ENCODE measurements at places on chromosomes 6 and 20.

DNA sequence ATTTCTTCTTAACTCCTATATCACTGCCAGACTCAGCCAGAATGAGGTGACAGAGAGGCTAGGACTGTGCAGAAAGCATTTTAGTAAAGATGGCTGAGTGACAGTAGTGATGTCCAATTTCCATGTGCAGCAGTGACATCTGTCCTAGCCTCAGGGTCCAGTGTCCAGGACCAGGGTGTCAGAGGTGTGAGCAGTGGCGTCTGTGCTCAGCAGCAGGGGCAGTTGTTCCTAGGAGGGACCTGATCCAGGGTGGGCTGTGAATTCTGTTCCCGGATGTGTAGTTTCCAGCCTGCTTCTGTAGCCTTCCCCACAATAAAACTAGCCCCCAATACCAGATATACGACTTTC is 6.0 kb downstream of the HLA-B start:
- no peak for DNase-seq

DNA sequence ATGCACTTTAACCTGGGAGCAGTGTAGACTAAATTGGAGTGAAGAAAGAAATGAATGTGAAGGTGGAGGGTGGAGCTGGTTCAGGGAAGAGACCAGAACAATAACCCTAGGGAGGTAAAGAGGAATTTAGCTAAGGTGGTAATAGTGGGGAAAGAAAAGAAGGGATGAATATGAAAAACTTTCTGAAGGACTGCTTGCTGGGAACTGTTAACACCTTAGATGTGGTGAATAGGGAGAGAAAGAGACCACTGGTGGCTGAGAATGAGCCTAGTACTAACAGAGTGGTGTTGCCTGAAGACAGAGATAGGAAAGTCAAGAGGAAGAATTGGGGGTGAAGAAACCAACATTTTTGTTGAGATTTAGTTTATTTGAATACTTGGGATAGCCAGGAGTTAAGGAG is 78.4 kb upstream of the HS3ST5 start:
- no peak for DNase-seq

- no peak for DNase-seq
Measured at GRCh38 chr6:1087154-1087843, 224.6 kb upstream of the FOXQ1 start.

GRCh38 chr20:59692139-59692538 is 87.8 kb downstream of the PHACTR3 start:
- no peak for DNase-seq

GRCh38 chr6:63313111-63313510 is 6.7 kb downstream of the LGSN start:
- DNase-seq: no peak

GRCh38 chr6:31568537-31568961 is 3.5 kb upstream of the LTA start:
- no peak for DNase-seq

DNA sequence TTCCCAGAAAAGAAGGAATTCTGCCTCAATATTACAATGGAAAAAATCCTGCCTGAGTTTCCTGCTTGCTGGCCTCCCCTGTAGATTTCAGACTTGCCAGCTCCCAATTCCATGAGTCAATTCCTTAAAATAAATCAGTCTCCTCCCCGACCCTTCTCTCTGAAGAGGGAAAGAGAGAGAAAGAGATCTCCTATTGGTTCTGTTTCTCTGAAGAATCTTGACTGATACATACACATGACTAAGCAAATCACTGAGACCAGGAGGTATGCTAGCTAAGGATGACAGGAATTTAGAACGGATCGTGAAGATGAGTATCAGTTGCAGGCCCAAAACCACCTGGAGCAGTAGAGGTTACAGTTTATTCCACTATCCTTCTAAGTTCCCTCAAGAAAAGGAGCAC is 11.3 kb upstream of the RBM24 start:
- DNase-seq: no peak

DNA sequence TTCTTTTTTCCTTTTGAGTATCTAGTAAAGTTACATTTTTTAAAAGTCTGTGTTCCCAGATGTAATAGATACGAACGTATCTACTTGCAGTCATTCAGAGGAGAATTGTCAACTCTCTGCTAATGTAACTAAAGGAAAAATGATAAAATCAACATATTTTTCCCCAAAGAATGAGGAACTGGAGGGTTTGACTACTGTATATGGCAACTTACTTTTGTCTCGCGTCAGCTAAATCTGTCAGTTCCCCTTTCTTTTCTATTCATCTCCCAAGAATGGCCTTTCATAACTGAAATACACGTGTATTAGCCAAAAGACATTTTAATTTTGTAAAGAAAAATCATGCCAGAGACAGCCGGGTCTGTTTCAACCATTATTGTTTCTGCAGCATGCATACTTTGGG is 5.4 kb downstream of the EYA2 start:
- no peak for DNase-seq

- DNase-seq: peak; percentile 60
Measured at GRCh38 chr6:75205776-75206575, at the start of gene COL12A1. TSS of gene COL12A1 (minus strand) at chr6:75206053. CDS start at chr6:75202792, 3,261 bp downstream.

GRCh38 chr6:168525926-168526630 is 85.1 kb downstream of the SMOC2 start:
- DNase-seq: no peak

GRCh38 chr20:3794701-3795420 is 1.2 kb upstream of the CDC25B start:
- DNase-seq: no peak

DNA sequence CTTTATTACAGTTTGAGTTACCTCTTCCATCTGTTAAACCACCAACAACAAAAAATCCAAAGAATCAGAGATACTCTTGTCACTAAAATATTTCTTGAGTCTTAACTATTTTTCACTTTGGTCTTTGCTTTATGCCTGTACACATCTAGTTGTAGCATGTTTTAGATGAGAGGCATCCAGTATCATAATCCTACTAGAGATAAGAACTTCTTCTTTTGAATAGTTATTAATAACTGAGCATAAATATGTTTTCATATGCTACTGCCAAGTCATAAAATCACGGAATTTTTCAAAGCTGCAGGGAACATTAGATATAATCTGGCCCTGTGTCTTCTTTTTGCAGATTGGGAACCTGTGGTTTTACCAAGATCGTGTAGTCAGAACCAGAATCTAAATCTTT is 55.3 kb downstream of the STK4 start:
- DNase-seq: no peak

GRCh38 chr6:5337573-5337972 is 76.3 kb downstream of the FARS2 start:
- no peak for DNase-seq

DNA sequence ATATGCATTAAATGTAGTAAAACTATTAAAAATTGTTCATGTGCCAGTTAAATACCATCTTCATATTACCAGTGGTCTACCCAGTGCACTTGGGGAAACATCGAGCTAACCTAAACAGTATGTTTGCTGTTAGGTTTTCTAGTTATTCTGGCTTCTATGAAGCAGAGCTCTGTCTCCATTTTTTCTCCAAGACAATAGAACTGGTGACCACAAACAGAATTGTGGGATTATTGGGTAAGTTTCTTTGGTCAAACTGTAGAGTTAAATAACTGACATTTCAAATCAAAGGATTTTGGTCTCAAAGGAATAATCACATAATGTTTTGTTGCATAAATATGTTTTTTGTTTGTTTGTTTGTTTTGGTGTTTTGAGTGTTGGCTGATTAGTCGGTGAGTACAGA is 40.5 kb upstream of the EDN3 start:
- no peak for DNase-seq

DNA sequence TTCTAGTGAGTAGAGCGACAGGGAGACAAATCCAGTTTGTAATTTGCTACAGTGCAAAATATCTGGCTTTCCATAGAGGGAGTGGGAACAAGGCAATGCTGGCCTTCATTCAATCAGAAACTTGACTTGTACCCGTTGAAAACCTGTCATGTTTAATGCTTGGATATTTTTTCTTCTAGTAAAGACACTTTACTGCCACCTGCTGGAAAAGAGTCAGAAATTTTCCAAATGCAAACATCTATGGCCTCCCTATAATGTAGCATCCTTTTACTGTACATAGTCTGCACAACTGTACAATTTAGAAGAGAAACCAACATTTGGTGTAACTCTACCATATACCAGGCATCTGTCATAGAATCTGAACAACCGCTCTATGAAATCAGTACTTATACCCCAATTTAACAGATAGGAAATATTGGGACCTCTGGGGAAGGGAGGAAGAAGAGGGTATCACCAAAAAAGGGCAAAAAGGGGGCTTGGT is 16.7 kb upstream of the TBC1D20 start:
- no peak for DNase-seq

Data from stimulated activated effector memory CD8-positive, alpha-beta T cell treated with anti-CD3 and anti-CD28 coated beads, Interleukin-12 subunit alpha, Interleukin-12 subunit beta, amount 100 ng/mL, for 72 hours (primary cell).